Stimulated activated CD4-positive, alpha-beta T cell treated with anti-CD3 and anti-CD28 coated beads, Interleukin-1b, Interleukin-23, amount 100 ng/mL, for 4 hours (primary cell): ENCODE measurements at places on chromosomes 6 and 20.
A peak's percentile ranks its signal among the peaks of the same experiment; 100 is the strongest.

DNA sequence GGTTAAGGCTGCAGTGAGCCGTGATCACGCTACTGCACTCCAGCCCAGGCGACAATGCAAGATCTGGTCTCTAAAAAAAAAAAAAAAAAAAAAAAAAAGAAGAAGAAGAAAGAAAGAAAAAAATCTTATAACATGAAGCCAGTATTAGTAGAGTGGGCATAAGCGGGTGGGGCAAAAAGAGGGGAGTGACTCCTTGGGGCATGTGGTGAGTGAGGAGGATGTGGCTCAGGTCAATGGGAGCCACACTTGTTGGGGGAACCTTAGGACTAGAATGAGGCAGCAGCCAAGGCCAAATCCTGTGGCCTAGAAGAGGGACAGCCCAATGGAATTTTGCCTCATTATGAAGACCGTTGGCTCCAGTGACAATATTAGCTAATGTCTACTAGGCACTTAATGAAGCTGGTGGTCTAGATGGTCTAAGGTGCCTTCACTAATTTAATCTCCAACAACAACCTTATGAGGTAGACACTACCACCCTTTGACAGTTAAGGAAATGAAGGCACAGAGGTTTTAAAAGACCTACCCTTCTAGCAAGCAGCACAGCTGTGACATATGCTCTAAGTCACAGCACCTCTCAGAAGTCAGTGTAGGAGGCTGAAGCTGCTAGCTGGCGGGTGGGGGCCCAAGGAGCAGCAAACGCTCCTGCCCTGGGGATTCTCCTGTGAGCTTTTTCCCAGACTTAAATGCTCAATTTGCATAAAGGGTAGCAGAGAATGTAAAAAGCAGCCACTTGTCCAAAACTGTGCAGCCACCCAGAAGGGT, 23.6 kb upstream of the ARMC12 start:
- no peak for DNase-seq

DNA sequence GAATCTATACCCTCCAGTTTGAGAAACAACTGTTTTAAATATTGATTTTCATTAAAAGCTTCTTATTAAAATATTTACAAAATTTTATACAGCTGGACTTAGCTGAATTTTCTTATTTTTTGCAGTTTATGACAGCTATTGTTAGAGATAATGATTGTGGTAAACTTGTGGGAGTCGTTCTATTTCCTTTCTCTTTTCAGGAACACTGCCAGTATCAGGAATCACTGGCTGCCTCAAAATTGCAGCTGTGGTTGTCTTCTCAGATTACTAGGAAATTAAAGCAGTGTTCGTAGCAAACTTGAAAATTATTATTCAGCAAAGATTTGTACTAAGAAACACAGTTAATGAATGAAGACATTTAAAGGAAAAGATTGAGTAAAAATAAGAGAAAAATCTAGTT, 311.0 kb downstream of the CENPW start:
- no peak for DNase-seq

GRCh38 chr6:5378331-5378730, 117.0 kb downstream of the FARS2 start:
- no peak for DNase-seq

DNA sequence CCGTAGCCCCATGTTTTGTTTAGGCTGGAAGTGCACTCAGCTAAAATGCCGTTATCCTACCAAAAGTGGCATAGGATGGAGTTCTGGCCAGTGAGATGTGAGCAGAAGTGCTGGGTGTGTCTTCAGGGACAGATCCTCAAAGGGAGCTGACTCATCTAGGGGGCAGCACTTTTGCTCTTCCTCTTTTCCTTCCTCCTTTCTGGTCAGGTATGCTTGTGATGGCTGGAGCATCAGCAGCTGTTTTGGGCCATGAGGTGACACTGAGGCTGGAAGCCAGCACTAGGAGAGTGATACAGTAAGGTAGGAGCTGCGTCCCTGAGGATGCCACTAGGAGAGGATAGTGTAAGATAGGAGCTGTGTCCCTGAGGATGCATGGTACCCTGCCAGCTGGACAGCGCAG, 4.6 kb upstream of the OSBPL2 start:
- DNase-seq = no peak

GRCh38 chr6:149859938-149860337, 4.2 kb downstream of the LRP11 start:
- DNase-seq = no peak

- no peak for DNase-seq
Measured at GRCh38 chr6:8670792-8671191, 235.4 kb upstream of the SLC35B3 start.

DNA sequence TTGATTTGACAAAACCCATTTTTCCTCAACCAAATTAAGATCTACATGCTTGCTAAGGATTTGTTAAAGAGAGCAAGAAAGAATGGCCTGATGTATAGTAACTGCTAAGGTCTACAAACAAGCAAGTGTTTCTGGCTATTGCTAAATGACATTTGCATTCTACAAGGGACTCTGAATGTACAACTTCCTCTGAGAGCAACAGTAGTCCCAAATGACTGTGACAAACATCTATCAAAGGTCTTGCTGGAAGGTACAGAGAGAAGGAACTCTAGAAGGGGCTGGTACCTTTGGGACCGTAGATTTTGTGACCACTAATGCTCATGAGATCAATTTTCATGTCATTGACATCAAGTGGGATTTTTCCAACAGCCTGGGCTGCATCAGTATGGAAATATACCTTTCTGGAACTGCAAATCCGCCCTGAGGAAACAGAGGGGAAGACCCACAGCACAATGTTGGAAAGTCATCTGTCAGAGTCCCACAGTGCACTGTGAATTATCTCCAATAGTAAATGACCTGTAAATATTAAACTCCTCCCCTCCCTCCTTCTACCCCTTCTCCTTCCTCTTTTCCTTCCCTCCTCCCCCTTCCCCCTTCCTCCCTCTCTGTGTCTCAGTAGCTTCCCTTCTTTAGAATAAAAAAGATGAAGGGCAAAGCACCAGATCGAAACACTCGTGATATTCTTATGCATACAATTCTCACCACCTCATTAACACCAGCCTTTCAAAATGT, 15.9 kb upstream of the CPNE1 start:
- DNase-seq = no peak

- no peak for DNase-seq
Measured at GRCh38 chr20:45426320-45427016, 10.5 kb downstream of the PIGT start.

- DNase-seq = no peak
Measured at GRCh38 chr6:43972179-43972912, 154.9 kb downstream of the MRPL14 start.

GRCh38 chr6:158070513-158070912, 88.8 kb downstream of the SYNJ2 start:
- DNase-seq = no peak

DNA sequence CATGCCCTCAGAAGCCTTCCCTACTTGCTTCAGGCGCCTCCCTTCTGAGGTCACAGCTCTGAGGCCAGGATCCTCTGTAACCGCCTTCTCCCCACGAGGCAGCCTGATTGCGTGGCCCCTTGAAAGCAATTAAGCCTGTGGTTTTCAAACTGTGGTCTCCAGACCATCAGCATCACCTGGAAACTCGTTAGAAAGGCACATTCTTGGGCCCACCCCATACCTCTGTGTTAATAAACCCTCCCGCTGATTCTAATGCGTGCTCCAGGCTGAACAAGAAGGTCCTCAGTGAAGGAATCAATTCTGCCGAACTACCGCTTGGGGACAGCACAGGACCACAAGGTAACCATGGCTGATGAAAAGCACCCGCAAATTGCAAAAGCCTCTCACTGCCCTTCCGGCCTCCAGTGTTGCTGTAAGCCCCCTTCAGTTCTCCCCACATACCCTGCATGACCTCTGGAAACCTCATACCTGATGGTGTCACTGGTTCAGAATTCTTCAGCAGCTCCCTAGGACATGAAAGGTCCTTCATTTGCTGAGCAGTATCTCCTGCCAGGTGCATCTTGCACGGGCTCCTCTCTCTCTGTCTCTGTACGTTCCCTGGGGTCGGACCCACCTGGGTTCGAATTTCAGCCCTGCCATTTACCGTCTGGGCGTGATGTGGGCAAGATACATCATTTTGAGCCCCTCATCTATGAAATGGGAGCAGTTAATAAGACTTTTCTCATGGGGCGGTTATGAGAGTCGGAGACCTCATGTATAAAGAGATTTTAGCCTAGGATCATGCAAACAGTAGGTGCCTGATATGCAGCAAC, 93.3 kb upstream of the RNF24 start:
- peak; percentile 29 for DNase-seq

- no peak for DNase-seq
Measured at GRCh38 chr6:169170583-169170955, 83.1 kb downstream of the THBS2 start.

DNA sequence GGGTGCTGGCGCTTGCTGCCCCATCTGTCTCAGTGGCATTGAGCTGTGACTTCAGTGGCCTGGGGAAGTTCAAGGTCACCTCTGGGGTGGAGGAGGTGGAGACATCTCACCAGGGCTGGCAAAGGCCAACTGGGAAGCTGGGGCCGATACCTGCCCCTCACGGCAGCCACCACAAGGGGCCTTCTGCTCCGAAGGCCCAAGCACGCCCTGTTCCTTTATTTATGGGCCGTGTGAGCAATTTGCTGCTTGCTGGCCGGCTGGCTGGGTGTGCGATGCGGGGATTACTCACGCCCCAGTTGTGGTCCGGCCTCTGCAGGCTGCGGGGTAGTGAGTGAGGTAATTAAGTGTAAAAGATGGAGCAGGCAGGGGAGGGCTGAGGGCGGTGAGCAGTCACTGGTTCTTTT, 13.2 kb upstream of the SCRT2 start:
- no peak for DNase-seq

DNA sequence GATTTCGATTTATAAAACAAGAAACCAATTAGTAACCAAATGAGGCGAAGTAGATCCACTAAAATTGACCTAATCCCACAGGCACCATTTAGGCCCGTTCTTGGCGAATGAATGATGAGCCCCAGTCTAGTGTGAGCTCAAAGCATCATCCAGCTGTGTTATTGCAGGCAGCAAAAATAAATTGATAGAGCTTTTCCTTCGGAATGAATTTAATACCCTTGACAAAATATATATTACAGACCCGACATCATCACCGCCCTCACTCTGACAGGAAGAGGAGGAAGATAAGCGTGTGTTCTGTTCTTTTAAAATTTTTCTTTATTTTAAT, 7.8 kb downstream of the SIM1 start:
- no peak for DNase-seq

- DNase-seq = no peak
Measured at GRCh38 chr6:16654701-16655100, 106.6 kb downstream of the ATXN1 start.

DNA sequence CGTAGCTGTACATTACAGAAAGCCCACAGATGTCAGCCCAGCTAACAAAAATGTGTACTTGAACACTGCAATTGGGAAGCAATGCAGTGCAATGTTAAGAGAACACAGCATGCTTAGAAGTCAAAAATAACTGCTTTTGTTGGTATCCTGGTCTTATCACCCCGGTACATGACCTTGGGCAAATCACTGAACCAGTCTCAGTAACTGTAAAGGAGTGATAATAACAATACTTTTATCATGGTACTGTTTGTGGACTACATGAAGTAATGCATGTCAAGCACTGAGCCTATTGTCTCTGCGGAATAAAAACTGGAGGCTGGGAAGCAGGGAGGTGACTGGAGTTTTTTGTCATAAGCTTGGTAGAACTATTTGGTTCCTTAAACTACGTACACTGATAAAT, 44.7 kb upstream of the SPDEF start:
- DNase-seq = no peak

DNA sequence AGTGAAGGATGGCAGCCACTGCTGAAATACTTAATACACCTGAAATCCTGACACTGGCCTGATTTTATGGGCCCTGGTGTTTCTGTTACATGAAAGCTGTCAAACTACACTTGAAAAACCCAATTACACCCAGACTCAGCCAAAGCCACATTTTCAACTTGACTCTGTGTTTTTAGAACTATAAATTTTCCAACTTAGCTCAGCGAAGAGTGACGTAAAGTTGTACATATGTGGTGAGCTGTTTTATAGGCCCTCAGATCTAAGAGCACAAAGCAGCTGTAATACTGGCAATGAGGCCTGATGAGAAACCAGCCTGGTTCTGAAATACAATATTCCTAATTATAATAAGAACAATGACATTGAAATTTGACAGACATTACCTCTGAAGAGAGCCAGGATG, 18.6 kb downstream of the SCML4 start:
- DNase-seq = no peak

DNA sequence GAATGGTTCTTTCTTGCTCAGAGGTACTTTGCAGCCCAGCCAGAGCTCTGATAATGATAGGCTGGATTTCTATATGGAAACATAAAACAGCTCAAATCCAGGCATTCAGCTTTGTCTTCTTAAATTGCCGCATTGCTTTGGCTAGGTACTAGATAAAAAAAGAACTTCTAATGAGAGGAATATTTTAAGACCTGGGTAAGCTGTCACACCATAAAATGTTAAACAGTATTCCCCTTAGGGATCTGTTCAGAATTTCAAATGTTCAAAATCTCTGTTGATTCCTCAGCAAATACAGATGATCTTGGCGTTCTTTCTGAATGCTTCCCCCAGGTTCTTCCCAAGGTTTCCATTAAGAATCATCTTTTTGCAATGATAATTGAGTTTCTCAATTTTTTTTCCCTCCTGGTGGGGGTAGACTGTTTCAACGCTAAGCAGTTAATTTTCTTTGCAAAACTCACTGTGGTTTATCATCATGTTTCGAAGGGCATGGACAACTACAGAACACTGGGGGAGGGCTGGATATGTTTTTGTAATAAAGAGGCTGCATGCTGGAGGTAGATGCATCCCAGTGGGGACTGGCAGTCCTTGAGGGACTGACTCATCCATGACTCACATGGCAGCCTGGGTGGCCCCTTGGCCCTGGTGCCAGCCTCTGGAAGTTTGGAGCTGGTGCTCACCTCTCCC, 31.0 kb downstream of the TIAM2 start:
- DNase-seq = no peak

DNA sequence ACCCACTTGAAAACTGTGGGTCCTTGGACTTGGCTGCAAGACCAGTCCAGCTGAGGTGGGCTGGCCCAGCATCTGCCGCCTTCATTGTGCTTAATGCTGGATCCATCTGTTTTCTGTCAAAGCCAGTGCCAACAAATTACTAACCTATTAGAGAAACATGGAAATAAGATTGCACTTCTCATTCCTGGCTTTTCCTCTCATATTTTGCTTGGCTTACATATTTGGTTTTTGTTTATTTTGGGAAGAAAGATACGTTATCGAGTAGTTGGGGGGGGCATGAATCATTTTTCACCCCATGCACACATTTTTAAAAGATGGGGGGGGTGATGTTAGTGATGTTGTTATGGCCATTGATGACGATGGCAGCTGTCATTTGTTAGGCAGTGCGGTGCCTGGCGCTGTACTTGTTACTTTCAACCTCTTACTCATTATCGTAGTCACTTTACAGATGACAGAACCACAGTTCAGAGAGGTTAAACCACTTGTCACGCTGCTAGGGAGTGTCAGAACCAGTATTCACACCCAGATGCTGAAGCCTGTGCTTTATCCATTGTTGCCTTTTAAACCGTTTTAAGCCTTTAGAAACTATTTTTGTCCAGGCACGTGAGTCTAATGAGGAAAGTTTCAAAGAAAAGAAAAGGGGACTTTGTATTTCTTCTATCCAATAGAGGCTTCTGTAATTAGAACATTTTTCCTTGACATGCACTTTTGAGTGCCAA, 180.0 kb downstream of the TMEM242 start:
- no peak for DNase-seq

GRCh38 chr20:32678948-32679347, 5.2 kb upstream of the C20orf203 start:
- DNase-seq = no peak

GRCh38 chr6:137424251-137424650, 69.9 kb downstream of the OLIG3 start:
- no peak for DNase-seq
